Stimulated activated CD8-positive, alpha-beta memory T cell treated with anti-CD3 and anti-CD28 coated beads, Interleukin-2, amount 100 ng/mL, for 1 hour (primary cell): ENCODE measurements at places on chromosomes 2 and 18.
A peak's percentile ranks its signal among the peaks of the same experiment; 100 is the strongest.

DNA sequence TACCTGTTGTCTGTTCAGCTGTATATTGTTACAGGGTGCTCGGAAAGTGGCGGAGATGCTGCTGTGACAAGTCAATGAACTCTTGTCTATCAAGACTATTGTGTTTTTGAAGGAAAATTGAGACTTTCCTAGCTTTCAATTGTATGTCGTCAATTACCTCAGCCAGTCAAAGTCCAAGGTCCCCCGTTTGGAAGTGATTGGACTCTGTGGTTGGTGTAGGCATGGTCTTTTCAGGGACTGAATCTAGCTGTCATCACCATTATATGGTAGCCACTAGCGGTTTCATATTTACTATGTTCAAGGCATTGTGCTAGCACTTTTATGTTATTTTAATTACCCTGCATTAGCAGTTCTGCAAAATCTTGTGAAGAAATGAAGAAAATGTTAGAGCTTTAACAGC lies 54.9 kb downstream of the XRCC5 start:
- DNase-seq, result no peak

- no peak for DNase-seq
Measured at GRCh38 chr2:207523005-207523404, 6.8 kb upstream of the CREB1 start.

DNA sequence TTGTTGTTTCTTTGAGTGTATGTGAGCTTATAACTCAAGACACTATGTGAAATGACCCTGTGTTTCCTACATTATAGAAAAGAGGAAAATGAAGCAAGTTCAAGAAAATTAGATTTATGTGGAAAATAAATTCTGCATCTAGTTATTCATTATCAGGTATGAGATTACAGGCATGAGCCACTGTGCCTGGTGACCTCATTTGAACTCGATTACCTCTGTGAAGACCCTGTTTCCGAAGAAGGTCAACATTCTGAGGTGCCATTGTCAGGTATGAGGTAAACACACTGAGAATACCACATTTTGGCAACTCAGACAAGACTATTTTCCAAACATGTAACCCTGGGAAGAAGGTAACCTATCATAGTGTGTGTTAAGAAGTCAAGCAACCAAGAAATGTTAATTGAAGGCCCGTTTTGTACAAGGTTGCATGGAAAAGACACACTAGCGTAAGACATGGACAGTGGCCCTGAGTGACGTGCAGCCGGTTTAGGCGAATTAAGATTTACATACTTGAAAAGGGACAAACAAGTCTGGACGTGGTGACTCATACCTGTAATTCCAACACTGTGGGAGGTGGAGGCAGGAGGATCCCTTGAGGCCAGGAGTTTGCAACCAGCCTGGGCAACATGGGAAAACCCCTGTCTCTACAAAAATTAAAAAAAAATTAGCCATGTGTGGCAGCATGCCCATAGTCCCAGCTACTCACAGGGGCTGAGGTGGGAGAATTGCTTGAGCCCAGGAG lies 186.6 kb downstream of the NEDD4L start:
- no peak for DNase-seq

DNA sequence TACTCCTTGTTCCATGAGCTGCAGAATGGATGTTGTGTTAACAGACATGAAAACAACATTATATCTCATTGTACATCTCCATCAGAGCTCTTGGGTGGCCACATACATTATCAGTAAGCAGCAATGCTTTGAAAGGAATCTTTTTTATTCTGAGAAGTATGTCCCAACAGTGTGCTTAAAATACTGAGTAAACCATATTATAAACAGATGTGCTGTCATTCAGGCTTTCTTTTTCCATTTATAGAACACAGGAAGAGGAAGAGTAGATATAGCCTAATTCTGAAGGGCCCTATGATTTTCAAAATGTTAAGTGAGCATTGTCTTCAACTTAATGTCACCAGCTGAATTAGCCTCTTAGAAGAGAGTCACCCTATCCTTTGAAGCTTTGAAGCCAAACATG lies 44.3 kb upstream of the CABYR start:
- DNase-seq, result no peak

DNA sequence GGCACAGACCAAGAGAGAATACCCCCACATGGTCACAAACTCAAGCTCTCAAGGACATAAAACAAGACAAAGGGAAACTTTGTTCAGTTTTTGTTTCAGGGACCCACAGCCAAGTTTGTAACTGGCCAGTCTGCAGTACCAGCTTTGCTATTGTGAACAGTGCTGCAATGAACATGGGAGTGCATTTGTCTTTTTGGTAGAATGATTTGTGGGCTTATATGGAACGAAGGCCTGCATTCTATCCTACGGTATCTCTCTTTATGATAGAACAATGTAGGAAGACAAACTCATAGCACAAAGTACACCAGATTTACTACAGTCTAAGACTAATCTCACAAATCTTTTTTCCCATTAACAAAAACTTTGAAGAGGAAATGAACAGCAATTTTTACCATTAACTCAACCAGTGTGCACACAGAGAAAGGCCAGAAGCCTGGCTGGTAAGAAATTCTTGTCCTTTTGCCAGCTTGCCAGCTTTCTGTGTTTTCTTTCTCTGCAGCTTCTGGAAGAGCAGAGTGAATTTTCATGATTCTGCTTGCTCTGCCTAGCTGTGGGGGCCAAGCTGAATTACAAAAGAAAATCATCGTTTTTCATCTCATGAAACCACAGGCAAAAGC lies 37.1 kb upstream of the FEZ2 start:
- DNase-seq, result no peak

DNA sequence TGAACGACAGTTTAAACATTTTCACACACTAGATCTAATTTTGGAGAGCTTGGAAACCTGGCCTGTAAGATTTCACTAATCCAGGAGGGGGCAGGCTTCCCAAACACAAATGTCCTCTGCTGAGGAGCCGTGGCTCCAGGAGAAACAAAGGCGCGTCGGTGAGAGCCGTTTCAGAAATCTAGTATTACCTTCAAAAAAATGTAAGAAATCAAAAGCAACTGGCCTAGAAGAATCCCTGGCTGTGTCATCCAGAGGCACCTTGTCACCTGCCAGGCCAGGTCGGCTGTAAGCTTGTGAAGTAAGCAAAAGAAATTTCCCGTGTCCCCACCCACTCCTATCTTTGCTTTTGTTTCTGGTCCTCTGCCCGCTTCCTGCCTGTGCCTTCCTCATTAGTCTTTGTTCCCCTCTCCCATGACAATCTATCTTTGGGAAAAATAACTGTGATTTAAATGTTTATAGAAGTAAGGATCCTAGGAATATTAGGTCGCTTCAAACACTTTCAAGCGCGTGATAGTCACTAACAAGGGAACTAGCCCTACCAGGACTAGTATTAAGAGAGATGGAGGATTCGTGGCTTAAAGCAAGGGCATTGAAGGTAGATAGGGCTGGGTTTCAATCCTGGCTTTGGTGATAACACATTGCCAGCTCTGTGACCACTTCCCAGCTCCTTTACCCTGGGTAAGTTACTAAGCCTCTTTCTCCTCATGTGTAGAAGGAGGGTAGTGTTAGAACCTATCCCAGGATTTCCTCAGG lies 99.5 kb upstream of the STK39 start:
- DNase-seq, result peak; percentile 34

- no peak for DNase-seq
Measured at GRCh38 chr2:25417715-25418369, 76.1 kb upstream of the DNMT3A start.

- DNase-seq, result no peak
Measured at GRCh38 chr2:47699533-47700215, 83.3 kb upstream of the MSH6 start.

DNA sequence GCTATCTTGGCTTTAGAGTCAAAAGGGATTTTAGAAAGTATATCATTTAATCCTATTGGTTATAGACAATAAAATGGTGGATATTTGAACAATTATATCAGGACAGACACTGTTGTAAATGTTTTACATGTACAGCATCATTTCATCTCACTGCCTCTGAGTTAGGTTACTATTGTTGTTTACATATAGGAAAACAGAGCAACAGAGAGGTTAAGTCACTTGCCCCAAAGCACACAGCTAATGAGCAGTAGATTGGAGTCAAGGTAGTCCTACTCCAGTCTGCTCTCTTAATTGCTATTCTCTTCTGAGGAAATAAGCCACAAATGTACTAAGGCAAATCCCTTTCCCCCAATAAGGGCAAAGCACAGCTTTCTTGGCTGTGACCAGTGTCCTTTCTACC lies 142.9 kb downstream of the MTX2 start:
- no peak for DNase-seq

GRCh38 chr2:206343144-206343543 lies 68.7 kb downstream of the ZDBF2 start:
- DNase-seq, result no peak

DNA sequence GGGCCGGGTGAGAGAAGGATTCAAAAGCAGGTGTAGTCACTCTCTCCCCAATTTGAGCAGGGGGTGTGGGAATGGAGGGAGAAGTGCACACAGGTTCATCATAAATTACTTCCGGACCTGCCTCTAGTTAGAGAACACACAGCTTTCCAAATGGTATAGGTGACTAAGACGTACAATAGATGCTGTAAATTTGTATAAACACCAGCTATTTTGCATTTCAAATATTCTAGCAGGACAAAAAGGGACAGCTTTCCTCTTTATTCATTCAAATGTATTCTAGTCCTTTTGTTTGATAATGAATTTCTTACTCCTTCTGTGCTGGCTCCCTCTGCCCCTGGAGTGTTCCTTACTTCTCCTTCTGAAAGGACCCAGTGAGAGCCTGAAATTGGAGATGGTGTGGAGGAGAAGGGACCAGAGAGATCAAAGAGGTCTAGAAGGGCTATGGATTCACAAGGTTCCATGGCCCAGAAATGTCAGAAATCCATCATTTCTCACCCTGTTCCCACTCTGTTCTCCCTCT lies 53.2 kb upstream of the SH3BP4 start:
- no peak for DNase-seq

- DNase-seq, result no peak
Measured at GRCh38 chr2:224909885-224910573, 132.2 kb downstream of the DOCK10 start.

GRCh38 chr18:48222118-48222517 lies 187.1 kb downstream of the ZBTB7C start:
- no peak for DNase-seq

DNA sequence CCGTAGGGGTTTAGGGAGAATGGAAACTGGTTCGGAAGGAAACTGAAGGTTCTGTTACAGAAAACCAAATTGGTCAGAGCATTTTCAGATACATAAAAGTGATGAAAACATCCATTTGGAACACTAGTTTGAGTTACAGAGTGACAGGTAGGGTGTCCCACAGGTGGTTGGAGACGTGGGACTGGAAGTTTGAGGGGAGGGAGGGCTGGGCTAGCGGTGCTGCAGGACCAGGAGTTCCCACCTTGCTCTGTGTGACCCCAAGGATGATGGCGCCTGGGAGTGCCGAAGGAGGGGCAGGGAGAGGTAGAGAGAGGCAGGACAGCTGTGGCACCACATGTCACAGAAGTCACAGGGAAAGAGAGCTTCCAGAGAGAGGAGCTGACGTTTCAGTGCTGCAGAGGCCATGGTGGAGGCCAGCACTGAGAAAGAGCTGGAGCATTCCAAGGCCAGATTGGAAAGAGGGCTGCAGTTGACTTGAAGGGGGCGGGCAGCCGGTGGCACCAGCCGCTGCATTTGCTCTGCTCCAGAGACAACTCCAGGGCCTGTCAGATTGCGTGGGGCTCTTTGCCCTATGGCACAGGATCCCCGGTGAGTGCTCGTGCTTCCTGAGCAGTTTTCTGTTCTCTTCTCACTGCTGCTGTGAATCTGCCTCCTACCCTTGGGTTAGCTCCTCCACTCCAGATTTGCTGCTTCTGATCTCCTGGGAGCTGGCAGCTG lies 56.2 kb upstream of the FOSL2 start:
- DNase-seq, result no peak

- DNase-seq, result no peak
Measured at GRCh38 chr2:9527995-9528787, 27.4 kb downstream of the ADAM17 start.

DNA sequence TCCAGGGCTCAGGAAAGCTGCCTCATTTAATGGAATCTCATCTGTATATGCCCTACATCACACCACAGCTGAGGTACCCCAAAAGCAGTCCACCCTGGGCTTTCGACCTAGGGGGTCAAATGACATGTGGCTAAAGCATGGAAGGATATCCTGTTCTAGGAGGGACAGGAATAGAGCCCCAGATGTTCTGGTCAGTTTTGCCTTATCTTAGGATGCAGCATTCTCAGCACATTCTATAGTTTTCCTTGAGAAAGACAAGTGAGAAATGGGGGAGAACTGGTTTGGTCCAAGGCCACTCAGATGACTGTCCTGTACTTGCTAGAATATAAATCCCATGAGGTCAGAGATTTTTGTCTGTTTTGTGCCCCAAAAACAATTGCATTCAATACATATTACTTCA lies 688.0 kb upstream of the ZEB2 start:
- DNase-seq, result no peak

GRCh38 chr2:100615471-100615870 lies 52.7 kb downstream of the PDCL3 start:
- no peak for DNase-seq

- no peak for DNase-seq
Measured at GRCh38 chr2:126356631-126357030, 299.3 kb upstream of the GYPC start.

DNA sequence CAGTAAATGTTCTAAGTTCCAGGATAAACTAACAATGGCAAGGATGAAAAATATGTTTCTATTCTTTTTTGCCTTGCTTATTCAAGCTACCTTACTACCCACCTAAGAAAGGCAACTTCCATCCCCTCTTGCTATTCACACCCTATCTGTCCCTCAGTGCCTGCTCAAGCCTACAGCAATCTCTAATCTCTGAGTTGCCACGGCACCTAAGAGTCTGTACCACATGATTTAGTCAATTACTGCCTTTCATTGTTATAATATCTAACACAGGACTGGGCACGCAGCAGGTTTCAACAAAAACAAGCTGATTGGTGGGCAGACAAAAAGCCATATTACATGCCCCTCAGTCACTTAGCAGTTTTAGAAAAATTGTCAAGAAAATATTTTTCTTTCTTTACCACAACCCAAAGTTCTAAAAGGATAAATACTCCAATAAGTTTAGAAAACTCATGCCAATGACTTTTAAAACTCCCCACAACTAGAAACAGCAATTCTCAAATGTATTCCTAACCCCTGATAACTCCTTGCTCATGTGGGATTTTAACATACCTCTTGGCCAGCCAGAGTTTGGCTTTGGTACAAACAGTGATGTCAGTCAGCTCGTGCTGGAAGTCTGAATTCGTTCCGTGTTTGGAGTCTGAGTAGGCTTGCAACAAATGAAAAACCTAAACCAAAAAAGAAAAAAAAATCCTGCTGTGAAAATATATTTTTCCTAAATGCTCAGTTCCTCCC lies 117.3 kb upstream of the ZFP36L2 start:
- DNase-seq, result no peak

GRCh38 chr2:118657466-118657865 lies 190.0 kb downstream of the EN1 start:
- DNase-seq, result no peak

DNA sequence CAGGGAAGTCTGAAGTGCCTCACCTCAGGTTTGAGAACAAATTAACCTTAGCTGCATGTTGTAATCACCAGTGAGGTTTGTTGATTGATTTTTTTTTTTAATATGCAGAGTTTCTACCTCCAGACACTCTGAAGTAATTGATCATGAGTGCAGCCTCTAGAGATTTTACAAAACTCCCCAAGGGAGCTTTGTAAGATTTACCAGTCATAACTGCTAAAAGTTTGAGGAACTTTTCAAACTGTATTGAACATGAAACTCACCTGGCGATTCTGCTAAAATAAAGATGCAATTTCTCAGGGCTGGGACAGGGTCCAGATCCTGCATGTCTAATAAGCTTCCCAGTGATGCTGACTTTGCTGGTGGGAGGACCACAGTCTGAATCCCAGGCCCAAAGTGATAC lies 339.6 kb upstream of the DCC start:
- no peak for DNase-seq
